NCI-H2171 treated with DMSO at 0.1 percent for 48 hours (cell line): ENCODE measurements at places on chromosomes 7 and 10.

DNA sequence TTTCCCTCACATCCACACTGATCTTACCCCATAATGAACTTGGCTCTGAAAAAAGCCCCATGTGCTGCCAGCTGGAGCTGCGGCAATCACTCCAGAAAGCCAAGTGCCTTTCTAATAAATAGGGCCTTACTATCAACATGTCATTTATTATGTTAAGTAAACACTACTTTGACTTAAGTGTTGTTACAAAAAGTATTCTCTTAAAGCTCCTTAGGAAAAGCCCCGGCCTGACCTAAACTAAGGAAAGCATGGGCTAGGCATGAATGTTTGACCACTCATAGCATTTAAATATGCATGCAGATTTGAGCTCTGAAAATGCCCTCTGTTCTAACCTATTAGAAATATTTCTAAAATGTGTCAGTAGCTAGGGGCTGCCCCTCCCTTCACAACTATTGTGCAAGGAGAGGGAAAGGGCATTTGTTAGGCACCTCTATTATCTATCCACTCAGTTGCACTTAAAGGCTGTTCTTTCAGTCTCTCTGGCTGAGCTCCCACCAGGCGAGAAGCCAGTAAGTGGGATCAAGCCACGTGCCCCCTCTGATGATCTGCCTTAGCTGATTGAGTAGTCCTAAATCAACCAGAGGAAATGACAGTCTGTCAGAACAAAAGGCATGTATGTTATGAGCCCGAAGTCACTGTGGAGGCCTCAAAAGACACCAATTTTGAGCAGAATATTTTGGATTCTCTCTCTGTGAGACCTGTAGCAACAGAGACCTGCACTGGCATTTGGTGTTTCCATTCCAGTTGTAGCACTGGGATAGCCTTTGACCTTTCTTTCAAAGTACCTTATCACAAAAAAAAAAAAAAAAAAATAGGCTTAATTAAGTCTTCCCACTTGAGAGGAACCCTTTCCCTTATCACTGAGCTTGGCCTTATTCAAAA is 77.1 kb downstream of the ITGB8 start:
- no peak for DNase-seq

GRCh38 chr10:23692736-23693135 is 253.9 kb downstream of the OTUD1 start:
- no peak for DNase-seq

- no peak for DNase-seq
These were observed 49.5 kb upstream of the EBF3 start for GRCh38 chr10:130013335-130014262.

- DNase-seq: no peak
These were observed 68.3 kb downstream of the NAMPT start for GRCh38 chr7:106216517-106216922.

DNA sequence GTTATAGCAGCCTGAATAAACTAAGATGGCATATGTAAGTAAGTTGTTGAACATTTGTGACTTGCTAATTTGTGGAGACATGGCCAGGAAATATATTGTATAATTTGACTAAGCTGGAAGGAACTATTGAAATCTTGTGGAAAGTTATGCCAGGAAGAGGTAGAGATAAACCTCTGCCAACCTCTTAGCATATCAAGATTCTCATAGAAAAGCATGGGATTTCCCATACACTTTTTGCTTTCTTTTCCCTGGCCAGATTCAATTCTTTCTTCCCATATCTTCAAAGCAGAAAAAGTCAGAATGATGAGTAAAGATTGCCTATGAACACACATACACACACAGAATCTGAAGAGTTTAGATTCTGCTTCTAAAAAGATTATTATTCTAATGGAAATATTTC is 216.2 kb downstream of the SEMA3D start:
- no peak for DNase-seq

GRCh38 chr10:34666008-34666704 is 148.9 kb downstream of the PARD3 start:
- DNase-seq: peak; percentile 39

GRCh38 chr7:2128601-2129322 is 104.0 kb downstream of the MAD1L1 start:
- DNase-seq: no peak

- DNase-seq: no peak
These were observed 233.9 kb downstream of the RPS24 start for GRCh38 chr10:78267598-78267997.

DNA sequence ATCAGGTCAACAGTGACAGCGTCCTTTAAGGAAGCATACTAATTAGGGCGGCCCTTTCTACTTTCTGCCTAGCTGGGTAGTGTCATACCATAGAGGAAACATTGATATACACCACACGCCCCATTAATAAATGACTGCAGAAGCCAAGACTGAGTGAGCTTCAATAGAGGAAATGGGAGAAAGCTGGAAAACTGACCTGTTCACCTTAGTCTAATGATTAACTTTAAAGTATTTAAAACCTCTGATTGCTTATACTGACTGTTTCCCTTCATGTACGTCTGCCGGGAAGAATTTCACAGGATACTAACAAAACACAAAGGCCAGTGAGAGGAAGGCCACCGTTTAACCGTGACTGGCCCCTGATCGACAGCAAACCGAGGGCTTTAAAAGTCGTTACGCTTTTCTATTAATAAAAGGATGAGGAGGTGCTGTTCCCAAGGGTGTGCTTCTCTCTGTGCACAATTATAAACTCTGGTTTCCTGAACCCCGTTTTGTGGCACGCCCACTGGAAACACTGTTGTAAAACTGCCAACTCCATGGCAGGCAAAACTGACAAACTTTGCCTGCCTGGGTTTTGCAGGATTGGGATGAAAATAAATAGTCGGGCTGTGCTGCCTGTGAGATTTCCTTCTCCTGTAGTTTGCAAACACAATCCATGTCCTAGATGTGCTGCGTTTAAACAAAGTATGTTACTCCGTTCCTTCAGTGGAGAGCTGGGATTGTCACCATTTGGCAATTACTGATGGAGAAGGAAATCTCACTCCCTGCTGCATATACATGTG is 137.6 kb downstream of the NRP1 start:
- no peak for DNase-seq

- no peak for DNase-seq
These were observed 5.5 kb upstream of the ZNF777 start for GRCh38 chr7:149466364-149466763.

DNA sequence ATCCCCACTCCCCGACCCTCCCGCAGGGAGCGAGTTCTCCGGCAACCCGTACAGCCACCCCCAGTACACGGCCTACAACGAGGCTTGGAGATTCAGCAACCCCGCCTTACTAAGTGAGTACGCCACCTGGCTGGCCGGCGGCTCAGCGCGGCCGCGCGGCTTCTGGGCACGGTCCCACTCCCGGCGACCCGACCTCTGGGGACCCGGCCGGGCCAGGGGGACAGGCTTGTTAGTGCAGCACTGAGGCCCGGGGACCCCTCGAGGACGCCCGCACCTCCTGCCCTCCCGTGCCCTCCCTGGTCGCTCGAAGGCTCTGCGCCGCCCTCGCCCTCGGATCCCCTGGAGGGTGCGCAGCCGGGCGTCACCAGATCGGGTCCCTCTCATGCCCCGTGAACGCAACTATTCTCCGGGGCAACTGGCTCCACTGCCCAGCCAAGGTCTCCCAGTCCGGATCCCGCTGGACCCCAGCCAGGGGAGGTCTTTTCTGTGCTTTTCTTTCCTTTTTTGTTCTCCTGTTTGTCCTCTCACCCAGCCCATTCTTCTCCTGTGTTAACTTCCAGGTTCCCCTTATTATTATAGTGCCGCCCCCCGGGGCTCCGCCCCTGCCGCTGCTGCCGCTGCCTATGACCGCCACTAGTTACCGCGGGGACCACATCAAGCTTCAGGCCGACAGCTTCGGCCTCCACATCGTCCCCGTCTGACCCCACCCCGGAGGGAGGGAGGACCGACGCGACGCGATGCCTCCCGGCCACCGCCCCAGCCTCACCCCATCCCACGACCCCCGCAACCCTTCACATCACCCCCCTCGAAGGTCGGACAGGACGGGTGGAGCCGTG is 81.8 kb downstream of the PAX2 start:
- DNase-seq: peak; percentile 24

DNA sequence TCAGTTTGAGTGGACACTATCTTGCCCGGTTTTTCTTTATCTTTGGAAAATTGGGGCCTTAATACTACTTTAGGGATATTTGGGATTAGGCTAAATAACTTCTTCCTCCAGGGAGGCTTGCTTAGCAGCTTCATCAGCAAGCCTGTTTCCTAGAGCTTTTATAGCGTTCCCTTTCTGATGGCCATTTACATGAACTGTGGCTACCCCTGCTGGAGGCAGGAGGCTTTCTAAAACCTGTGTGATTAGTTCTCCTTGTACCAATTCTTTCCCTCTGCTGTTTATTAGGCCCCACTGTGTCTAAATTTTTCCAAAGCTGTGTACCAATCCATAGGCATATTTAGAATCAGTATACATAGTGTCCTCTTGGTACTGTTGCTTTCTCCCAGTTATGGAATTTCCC is 61.7 kb upstream of the CNTNAP2 start:
- no peak for DNase-seq

DNA sequence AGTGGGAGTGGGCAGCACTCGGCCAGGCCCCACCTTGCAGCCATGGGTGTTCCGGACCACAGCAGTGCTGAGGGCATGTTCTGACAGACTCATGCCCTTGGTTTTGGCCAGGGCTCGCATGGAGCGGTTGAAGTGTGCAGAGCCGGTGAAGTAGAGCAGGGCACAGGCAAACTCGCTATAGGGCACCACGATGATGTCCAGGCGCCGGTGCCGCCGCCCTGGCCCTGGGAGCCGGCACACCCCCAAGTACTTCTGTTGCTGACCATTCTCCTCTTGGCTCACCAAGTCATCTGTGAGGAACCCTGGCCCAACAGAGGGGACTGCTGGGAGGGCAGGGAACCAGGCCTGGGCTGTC is 8.6 kb downstream of the POLL start:
- DNase-seq: no peak

- DNase-seq: peak; percentile 46
These were observed 109.9 kb downstream of the ZMIZ1 start for GRCh38 chr10:79178614-79179163.

DNA sequence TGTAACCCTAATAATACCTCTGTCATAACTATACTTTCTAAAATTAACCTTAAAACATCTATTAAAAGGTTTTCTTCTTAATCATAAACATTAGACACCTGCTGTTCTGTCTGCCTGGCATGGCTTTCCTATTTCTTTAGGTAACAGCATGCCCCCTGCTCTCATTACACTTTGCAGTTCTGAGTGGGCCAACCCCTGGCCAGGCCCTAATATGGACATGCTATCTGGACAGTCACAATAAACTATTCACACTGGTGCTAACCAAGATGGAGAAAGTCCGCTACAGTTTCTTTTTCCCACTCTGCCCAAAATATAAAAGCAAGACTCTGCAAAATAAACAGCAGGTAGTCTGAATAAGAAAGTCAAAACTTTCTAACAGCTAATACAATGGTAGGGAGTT is 84.0 kb downstream of the ELAPOR2 start:
- no peak for DNase-seq

DNA sequence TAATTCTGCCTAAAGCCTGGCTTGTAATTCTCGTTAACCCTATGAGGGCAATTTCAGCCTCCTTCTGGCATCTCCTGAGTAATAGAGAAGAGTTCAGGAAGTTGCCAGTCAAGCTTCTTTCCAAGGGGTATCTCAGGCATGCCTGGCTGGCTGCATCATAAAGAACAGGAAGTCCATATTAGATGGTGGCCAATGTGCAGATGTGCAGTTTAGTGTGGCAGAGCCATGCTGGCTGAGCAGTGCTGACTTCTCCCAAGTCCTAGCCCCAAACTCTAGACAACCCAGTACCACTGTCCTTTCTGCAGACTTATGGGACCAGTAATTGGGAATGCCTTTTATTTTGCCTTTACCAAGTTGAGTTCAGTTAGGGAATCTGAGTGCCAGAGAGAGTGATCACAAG is 517.9 kb downstream of the GALNT17 start:
- DNase-seq: no peak

GRCh38 chr7:82629583-82629982 is 186.0 kb upstream of the CACNA2D1 start:
- DNase-seq: no peak

DNA sequence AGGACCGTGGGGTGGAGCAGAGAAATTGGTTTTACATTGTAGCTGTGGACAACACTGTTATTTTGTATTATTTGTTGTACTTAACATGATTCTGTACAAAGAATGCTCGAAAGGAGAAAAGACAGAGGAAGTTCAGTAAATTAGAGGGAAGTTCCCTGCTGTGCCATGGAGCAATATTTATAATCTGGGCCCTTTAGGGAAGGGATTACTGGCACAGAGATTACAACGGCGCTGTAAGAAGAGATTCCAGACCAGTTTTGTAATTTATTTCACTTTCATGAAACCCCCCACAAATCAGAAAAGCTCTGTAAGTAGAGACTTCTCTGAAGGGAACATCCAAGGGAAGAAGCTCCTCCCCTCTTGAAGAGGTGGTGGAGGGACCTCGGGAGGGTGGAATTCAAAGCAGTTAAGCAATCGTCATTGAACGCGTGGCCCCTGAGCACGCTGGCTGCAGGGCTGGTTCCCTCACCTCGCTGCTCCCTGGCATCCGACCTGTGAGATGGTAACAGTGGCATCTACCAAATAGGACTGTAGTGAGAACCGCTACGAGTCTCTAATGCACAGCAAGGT is 113.5 kb downstream of the KLF6 start:
- no peak for DNase-seq

- no peak for DNase-seq
These were observed 36.6 kb upstream of the VWDE start for GRCh38 chr7:12440229-12440628.

- no peak for DNase-seq
These were observed 99.8 kb downstream of the KMT2C start for GRCh38 chr7:152335900-152336571.

- DNase-seq: peak; percentile 60
These were observed 910.6 kb downstream of the KCNMA1 start for GRCh38 chr10:76727038-76727437.

DNA sequence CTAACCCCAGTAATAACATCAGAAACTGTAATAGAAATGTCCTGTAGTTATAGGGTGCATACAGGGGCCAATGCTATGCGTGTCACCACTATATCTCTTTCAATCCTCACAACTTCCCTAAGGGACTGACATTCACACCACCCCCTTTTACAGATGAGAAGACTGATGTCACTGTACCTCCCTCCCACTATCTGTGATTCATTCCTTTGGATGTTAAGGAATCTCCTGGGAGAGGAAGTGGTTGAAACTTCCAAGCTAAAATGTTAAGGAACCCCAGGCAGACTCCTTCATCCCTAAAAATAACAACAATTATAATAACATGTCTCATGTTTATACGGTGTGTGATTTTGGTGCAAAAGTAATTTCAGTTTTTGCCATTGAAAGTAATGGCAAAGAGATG is 5.4 kb downstream of the COL13A1 start:
- no peak for DNase-seq

DNA sequence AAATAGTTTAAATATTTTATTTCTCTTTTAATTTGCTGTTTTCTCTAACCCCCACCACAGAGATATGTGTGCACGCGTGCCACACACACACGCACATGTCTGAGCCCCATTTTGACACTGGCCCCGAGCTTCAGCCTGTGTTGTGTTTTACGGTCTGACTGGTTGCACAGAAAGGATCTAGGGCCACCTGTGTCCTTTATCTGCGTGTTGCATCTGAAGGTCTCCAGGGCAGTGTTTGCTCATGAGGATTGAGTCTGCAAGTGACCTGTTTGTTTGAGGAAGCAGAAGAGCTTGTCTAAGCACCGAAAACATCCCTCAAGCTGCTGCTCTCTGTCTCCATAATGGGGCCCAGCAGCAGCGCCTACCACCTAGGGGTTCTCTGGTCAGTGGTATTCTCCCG is 266.4 kb upstream of the LYZL1 start:
- no peak for DNase-seq

GRCh38 chr7:155922067-155922816 is 110.0 kb upstream of the SHH start:
- no peak for DNase-seq

- DNase-seq: no peak
These were observed 26.7 kb downstream of the FRMD4A start for GRCh38 chr10:14304046-14304445.

- DNase-seq: no peak
These were observed 51.7 kb downstream of the PLEKHA8 start for GRCh38 chr7:30079880-30080279.
